ENCODE measurements at places on chromosomes 12 and 14.

- DNase-seq, result no peak
These were observed 78.2 kb downstream of the IRF2BPL start for GRCh38 chr14:76950055-76951020.

- no peak for DNase-seq
These were observed 40.2 kb downstream of the MYF5 start for GRCh38 chr12:80756875-80757274.

DNA sequence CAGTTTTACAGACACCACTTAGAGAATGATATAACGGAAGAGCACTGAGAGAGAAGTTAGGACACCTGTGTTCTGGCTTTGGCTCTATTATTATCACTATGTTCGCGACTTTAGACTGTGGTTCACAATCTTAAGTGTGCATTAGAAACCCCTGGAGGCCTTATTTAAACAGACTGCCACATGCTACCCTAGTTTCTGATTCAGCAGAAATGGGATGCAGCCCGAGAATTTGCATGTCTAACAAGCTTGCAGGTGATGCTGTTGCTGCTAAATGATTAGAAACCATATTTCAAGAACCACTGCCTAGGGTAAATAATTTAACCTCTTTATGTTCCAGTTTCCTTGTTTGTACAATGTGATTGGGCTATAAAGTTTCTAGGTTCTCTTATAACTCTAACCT is 3.6 kb upstream of the RAD51AP1 start:
- no peak for DNase-seq

GRCh38 chr14:53128303-53129028 is 24.7 kb downstream of the DDHD1 start:
- no peak for DNase-seq

GRCh38 chr14:95240859-95241813 is 78.6 kb downstream of the CLMN start:
- no peak for DNase-seq

GRCh38 chr12:89183985-89184435 is 168.3 kb downstream of the DUSP6 start:
- DNase-seq, result no peak

DNA sequence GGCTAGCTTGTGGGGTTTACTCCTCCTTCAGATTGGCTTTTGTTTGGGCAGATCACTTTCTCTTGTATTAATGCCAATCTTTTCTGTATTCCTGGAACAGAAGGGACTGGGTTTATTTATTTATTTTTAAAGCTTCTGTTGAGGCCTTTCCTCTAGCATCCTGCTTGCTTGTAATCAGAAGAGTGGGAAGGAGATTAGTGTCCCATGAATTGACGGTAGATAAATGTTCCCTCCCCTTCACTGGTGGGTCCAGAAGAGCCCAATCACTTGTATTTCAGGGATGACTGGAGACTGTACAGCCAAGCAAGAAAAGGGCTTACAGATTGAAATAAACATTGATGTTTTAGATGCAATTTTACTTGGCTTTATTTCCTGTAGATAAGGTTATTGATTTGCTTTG is 71.0 kb downstream of the LIN52 start:
- no peak for DNase-seq

DNA sequence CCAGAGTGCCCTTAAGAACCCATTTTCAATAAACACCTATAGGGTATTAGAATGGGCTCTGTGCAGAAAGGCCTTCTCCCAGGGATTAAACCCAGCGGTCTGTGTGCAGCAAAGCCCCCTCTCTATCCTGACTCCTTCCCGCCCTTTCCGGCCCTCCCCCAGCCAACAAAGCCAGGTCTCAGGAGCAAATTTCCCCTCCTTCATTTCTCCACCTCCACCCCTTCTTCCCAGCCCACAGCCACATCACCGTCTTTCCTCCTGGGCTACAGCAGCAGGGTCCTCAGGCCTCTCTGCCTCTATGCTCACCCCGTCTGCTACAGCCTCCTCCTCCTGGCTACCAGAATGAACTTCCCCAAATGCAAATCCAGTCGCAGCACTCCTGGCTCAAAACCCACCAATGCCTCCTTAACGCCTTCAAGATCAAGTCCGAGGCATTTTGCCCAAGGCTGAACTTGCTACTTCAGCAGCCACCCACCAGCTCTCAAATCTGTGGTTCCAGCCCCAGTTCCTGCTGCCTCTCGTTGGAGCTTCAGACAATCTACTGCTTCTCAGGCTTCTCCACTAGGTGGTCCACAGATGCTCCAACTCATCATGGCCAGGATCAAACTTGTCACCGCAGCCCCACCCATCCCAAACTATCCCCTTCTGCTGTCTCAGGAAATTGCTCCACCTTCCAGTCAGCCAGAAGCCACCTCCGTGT is 134.8 kb downstream of the BCL11B start:
- DNase-seq, result no peak

GRCh38 chr12:126163984-126164383 is 1098.7 kb downstream of the AACS start:
- DNase-seq, result no peak

DNA sequence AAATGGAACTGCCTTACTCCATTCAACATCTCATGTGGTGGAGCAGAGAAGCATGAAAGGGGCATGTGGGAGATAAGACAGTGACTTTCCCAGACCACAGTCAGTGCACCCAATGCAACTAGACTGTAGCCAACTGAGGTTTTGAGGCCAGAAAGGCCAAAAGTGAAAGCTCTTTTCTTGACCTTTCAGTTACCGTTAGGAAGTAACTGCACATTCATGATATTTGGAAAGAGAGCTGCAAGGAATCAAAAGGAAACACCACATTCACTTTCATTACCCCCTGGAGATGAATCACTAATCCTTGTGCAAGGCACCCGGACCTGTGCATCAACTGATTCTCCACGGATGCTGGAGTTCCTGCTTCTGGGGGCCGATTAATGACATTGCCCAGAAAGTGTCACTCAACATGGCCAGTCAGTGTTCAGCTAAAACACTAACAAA is 72.9 kb upstream of the ELK3 start:
- DNase-seq, result no peak

DNA sequence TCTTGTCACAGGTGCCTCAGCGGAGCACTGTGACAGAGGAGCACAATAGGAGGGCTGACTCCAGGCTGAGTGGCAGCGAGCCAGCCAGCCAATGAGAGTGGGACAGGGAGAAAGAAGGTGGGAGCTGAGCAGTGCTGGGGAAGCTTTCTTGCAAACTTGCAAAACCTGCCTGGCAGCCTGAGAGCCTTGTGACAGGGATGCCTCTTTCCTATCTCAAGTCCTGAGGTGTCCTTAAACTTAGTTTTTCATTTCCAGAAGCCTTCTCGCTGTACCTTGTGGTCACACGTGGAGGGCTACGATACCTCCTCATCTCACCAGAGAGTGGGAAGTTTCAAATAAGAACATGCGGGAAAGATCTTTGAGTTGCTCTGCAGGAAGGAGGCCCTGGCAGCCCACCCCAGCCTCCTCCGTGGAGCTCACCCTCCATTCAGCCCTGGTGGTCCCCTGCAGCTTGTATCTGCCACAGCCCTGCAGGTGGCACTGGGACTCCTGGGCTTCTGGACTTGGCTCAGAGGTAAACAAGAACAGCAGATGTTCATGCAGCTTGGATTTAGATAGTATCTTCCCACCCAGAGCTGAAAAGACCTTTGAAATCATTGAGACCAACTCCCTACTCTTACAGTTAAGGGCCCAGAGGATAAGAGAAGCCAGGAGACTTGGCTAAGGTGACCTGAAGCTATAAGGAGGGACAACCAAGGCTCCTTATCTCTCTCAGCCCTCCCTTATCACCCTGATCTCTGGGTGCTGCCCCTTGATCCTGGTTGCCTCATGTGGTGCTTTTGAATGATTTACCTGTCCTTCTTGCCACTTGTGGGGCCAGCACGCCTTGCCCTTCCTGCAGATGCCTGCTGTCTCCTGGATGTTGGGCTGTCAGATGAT is 153.5 kb upstream of the MAX start:
- DNase-seq, result no peak

DNA sequence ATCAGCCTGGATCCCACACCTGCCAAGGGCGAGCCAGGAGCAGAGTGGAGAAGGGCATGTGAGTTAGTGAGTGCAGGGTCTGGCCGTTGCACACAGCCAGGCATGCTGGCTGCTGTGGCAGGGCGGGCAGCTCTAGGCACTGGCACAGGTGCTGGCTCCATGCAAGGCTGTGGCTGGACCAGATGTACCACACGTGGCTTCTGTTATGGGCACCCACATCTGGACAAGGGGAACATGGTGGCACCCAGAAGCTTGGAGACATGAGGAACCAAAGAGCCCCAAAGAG is 20.1 kb downstream of the SERPINA3 start:
- no peak for DNase-seq

DNA sequence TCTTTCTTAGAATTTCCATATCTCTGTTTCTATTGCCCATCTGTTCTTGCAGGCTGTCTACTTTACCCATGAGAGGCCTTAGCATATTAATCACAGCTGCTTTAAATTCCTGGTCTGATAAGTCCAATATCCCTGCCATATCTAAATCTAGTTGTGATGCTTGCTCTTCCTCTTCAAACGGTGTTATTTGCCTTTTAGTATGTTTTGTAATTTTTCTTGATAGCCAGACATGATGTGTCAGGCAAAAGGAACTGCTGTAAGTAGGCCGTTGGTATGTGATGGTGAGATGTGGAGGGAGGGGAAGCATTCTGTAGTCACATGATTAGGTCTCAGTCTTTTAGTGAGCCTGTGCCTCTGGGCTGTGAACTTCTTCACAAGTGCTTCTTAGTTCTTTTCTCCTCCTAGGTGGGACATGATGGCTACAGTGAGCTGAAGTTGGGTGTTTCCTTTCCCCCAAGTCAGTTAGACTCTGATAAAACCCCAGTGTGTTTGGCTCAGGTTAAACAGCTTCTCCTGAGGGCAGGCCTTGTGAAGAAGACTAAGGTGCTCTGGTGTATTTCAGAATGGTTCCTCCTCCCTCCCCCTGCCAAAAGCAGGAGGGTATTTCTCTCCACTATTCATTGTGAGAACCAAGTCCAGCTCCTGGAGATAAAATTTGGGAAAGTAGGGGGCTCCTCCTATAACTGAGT is 195.9 kb upstream of the PARP11 start:
- no peak for DNase-seq

DNA sequence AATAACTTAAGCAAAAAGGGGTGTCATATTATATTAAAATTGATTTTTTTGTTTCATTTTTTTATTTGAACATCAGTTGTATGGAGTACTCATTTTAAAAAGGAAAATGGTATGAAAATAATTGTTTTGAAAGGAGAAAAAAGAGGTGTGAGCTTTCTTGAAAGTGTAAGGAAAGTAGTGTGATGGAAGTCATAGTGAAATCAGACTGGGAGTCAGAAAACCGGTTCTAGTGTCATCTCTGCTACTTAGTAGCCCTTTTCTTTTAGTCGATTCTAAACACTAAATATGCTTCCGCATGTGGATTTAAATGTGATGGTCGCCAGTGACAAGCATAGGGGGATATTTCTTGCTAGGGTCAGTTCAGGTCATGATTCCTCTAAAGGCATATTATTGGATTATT is 1.8 kb upstream of the DYRK2 start:
- DNase-seq, result no peak
